Astrocyte (in vitro differentiated cells and primary cell): ENCODE measurements at places on chromosomes 1 and 21.

- no peaks in the 10 kb centered on the region for H3K36me3 ChIP-seq
- H3K4me3 ChIP-seq = no peak overlapping the region
- no peaks in the 10 kb centered on the region for H3K27me3 ChIP-seq
- peak; percentile 67 for DNase-seq
These were observed 859.0 kb upstream of the B3GALT2 start for GRCh38 chr1:194045416-194045815.

- H3K27me3 ChIP-seq = no peaks in the 10 kb centered on the region
- H3K27ac ChIP-seq = peak overlapping the region; percentile 24
- H3K4me3 ChIP-seq = no peak overlapping the region
- no peaks in the 10 kb centered on the region for H3K36me3 ChIP-seq
These were observed 91.7 kb downstream of the CDC14A start for GRCh38 chr1:100443811-100444571.

- H3K36me3 ChIP-seq = peaks cover 14% of the 10 kb centered on the region
- H3K4me1 ChIP-seq = peaks cover 6% of the 10 kb centered on the region
- H3K27ac ChIP-seq = no peak overlapping the region
- DNase-seq = no peak
- no peak overlapping the region for H3K4me3 ChIP-seq
- no peaks in the 10 kb centered on the region for H3K27me3 ChIP-seq
These were observed 6.9 kb downstream of the DMAP1 start for GRCh38 chr1:44220001-44220751.

GRCh38 chr1:119007670-119008482 is 19.7 kb upstream of the TBX15 start:
- no peak overlapping the region for H3K27ac ChIP-seq
- no peaks in the 10 kb centered on the region for H3K36me3 ChIP-seq
- peaks cover 50% of the 10 kb centered on the region for H3K27me3 ChIP-seq
- H3K4me3 ChIP-seq = peak overlapping the region; percentile 43
- H3K4me1 ChIP-seq = peaks cover 23% of the 10 kb centered on the region

- H3K27me3 ChIP-seq = no peaks in the 10 kb centered on the region
- no peak overlapping the region for H3K4me3 ChIP-seq
- H3K4me1 ChIP-seq = peaks cover 41% of the 10 kb centered on the region
- H3K36me3 ChIP-seq = no peaks in the 10 kb centered on the region
These were observed 7.2 kb downstream of the GALNT2 start for GRCh38 chr1:230074270-230074669.

DNA sequence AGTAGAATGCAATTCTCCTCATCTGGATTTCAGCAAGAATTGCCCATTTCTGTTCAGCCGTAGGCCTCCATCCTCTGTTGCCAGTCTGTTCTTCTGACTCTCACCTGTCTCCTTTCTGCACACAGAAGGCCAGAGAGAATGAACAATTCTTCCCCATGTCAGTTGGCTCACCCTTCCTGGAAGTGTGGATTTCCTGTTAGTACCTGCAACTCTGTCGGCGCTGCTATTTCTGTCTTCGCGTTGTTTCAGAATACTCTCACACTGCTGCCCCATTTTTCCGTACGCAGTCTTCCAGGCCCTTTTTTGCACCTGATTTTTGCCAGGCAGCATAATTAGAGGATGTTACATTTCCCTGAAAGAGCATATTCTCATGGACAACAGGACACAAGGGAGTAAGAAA is 200.7 kb downstream of the FGGY start:
- no peak overlapping the region for H3K4me3 ChIP-seq
- H3K36me3 ChIP-seq = no peaks in the 10 kb centered on the region
- no peak overlapping the region for H3K27ac ChIP-seq
- H3K27me3 ChIP-seq = no peaks in the 10 kb centered on the region

- peaks cover 17% of the 10 kb centered on the region for H3K4me1 ChIP-seq
- DNase-seq = no peak
- H3K27ac ChIP-seq = peak overlapping the region; percentile 76
- no peaks in the 10 kb centered on the region for H3K27me3 ChIP-seq
- peak overlapping the region; percentile 93 for H3K4me3 ChIP-seq
- H3K36me3 ChIP-seq = peaks cover 29% of the 10 kb centered on the region
These were observed 258 bp downstream of the CCT3 start for GRCh38 chr1:156337888-156338179.

- peak; percentile 95 for DNase-seq
- H3K27me3 ChIP-seq = no peaks in the 10 kb centered on the region
- peaks cover 36% of the 10 kb centered on the region for H3K4me1 ChIP-seq
- H3K36me3 ChIP-seq = no peaks in the 10 kb centered on the region
These were observed 39.8 kb upstream of the CLIC4 start for GRCh38 chr1:24705260-24706073.

DNA sequence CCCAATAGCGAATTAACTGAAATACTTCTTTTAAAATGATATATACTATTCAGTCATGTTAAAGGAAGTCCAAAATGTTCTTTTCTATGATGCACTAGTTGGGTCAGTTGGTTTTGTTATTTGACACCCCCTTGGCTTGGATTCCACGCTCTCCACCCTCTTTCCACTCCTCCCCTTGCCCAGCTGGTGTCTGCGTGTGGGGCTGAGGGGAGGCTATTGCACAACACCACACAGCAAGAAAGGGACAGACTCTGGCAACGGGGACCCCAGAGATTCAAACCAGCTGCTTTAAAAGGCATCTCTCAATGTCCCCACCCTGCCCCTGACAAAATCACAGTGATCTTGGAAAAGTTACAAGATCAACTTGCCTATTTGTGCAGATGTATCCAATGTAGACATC is 394.3 kb downstream of the TGFB2 start:
- no peak overlapping the region for H3K4me3 ChIP-seq
- H3K27ac ChIP-seq = no peak overlapping the region
- no peaks in the 10 kb centered on the region for H3K27me3 ChIP-seq
- no peaks in the 10 kb centered on the region for H3K36me3 ChIP-seq
- no peak for DNase-seq
